ENCODE measurements at places on chromosomes 3 and 15.

- DNase-seq: no peak
Observed at GRCh38 chr15:93288728-93289294, 199.8 kb upstream of the RGMA start.

DNA sequence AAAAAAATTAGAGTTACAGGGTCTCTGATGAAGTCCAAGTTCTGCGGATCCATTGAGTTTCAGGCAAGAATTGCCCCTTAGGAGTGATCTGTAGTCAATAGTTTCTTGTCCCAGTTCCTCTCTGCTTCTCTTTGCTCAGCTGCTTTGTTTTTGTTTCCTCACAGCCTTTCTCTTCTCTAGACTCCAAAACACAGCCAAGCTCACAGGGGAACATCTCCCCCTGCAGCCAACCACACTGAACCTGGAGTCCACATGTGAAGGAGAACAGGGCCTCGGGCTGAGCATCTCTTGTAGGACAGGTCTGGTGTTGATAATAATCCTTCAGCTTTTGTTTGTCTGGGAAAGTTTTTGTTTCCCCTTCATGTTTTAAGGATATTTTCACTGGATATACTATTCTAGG lies 202.6 kb upstream of the ATP10A start:
- no peak for DNase-seq

DNA sequence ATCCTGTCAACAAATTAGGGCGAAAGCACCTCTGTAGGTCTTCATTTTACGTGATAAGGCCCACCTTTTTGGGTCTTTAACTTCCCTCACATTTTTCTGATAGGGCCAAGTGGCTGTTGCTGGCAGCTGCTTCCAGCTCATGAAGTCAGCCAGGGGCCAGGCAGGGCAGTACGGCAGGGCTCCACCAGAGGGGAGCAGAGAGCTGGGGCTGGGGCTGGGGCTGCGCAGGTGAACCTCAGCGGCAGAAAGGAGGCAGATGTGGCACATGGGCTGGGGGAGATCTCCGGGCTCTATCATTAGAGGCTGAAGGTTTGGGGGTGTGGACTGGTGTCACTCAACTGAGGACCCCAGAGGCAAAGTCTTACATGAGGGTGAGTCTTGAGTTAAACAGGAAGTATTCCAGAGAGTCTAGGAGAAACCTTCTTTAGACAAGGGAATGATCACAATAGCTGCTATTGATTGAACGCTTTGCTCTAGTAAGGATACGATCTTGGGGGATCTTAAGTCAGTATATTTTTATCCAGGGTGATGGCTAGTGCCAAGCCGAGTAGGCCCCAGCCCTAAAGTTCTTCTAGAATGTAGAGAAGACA lies 62.8 kb upstream of the MEX3B start:
- peak; percentile 51 for DNase-seq

GRCh38 chr15:87632364-87632763 lies 624.2 kb downstream of the NTRK3 start:
- DNase-seq: no peak

- no peak for DNase-seq
Observed at GRCh38 chr3:140244893-140245292, 309.9 kb downstream of the CLSTN2 start.

- no peak for DNase-seq
Observed at GRCh38 chr3:188137051-188137450, 16.9 kb upstream of the LPP start.

DNA sequence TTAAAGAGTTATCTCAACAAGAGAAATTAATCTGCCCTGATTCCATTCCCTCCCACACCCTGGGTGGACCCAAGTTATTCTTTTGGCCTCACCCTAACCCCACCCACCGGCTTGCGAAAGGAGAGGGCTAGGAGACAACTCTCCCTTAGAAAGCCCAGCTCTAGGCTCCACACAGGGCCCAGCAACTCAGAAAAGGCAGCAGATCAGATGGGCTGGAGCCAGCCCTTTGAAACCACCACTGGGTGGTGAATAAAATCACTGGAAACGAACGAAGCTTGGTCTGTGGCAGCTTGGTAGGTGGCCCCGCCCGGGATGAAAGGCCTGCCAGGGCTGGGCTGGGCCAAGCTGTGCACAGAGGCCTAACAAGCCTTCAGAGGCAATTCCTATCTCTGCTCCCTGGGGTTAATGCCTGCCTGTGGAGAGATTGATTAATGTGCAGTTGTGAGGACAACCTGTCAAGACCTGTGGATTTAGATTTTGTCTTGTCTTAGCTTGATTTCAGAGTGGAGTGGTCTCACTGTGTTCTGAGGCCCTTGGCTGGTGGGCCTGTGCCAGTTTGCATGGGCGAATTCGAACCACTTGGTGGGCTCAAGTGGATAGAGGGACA lies 38.8 kb downstream of the BHLHE40 start:
- no peak for DNase-seq

- no peak for DNase-seq
Observed at GRCh38 chr3:94234177-94234788, 171.4 kb downstream of the NSUN3 start.

DNA sequence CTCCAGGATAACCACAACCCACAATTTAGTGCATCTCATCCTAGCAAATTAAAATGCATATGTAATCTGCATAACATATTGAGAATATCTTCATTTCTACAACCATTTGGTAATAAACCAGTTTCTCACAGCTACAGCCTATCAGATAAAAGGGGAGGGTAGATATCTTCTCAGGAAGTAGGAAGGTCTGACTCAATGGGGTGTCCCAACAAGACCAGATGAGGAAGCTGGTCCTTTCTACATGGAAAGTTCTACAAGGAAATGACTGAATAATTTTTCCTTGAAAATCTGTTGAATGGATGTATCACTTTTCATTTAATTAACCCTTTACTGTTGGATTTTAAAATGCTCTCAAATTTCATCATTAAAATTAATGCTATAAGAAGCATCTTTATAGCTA lies 17.4 kb upstream of the TMPRSS7 start:
- no peak for DNase-seq

DNA sequence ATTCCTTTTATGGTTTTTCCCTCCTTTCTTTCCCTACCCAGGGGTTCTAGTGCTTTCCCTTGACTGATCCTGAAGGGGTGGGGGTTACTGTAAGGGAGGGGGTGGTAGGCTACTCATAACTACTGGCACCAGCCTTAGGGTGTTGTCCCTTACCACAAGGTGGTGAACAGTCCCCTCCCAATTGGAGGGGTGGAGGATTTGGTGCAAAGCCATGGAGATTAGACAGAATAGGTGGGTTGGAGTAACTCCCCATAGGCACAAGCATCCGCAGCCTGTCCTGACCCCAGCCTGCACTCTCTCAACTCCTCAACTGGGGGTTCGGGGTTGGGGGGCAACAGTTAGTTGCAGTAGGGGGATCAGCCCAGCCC lies 2.6 kb upstream of the HYAL2 start:
- no peak for DNase-seq

DNA sequence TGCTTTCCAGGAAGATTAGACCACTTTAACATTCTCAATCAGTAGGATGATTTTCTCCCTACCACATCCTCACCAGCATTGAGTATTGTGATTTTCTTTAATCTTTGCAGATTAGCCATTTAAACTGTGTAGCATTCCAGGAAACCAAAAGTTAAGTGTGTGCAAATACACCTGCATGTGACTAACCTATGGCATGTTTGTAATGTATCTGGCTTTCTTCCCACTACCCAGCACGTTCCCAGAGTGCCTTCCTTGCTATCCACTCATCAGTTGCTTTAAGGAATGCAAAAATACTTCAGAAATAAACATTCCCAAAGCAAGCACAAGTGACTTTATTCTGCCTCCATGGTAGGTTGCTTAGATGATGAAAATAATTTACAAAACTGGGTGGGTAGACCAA lies 74.2 kb downstream of the ATG7 start:
- no peak for DNase-seq

GRCh38 chr3:188286087-188286513 lies 132.1 kb downstream of the LPP start:
- no peak for DNase-seq

DNA sequence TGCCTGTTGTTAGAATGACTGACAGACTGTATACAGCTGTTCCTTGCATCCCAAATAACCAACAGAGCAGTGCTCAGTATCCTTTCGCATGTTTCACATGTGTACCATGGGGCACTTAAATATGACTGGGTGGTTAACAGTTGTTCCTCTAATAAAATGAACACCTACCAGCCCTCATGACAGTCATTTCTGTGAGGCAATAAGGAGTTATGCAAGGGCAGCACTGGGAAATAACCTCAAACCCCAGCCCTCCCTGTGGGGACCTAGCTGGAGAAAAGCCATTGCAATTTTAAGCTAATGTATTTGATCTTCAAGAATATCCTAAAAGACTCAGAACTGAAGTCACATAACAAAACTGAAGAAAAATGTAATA lies 7.3 kb downstream of the RFT1 start:
- DNase-seq: no peak

DNA sequence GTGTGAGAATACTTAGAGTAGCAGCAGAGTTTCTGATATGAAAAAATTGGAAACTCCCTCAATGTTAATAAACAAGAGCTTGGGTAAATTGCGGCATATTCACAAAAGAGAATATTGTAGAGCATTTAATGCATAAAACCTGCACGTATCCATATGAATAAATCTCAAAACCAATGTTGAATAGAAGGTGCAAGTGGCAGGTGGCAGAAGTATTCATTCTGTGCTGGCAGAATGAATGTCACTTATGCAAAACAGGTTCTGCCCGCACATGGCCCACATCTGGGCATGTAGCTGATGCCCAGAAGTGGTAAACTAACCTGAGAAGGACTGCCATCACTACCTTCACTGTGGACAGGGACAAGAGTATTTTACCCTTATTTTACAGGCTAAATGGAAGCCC lies 14.1 kb upstream of the PRSS50 start:
- DNase-seq: no peak

GRCh38 chr15:70214276-70214675 lies 116.6 kb upstream of the TLE3 start:
- DNase-seq: no peak

DNA sequence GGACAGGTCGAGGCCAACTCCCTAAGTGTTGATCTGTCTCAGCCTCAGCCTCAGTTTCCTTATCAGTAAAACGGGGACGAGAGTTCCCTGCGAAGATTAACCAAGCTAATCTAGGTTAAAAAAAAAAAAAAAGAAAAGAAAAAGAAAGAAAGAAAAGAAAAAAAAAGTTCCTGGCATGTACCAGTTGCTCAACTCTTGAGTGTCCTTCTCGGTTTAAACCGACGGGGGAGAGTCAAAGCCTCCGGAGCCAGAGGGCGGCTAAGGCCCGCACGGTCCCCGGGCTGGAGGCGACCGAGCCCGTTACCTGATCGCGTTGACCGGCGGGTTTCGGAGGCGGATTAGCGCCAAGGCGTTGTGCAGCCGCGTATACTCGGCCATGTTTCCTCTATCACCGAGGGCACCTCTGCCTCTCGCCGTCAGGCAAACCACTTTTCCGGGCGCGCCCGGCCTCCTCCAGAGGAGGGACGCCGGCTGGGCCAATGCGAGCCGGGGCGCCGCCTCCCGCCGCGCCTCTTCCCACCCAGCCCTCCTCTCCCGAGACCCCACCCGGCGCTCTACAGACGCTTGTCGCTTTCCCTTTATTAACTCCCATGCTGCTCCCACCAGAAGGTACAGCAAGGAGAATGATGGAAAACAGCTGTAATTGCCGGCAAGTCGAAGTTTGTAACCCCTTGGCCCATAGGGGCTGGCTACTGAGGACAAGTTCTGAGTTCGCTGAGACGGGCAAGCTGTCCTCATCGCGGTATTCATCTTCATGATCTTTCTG lies at the start of gene EHHADH:
TSS of gene EHHADH (minus strand) at position 405 of the 766 bp plus-strand sequence. CDS start at position 378, 27 bp downstream.
- DNase-seq: peak; percentile 48

DNA sequence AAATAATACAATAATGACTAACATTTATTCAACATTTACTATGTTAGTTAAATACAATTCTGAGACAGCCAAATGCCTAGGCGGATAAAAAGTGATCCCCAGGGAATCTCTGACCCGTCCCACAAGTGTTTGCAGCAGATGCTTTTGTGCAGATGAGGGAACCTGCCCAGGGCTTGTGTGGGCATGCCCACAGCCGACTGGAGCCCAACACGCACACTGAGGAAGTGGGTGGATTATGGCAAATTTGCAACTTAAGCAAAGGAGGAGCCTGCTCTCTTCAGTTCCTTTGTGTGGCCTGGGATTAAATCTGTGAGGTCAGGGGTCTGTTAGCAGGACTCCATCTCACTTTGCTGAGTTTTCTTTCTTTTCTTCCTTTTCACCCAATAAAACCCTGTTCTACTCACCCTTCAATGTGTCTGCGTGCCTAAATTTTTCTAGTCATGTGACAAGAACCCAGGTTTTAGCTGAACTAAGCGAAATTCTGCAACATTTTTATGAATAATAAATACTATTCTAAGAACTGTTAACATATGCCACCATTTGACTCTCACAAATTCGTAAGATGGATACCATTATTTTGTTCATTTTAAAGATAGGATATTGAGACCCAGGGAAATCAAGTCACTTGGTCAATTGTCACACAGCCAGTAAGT lies 13.9 kb upstream of the RTP1 start:
- DNase-seq: no peak

DNA sequence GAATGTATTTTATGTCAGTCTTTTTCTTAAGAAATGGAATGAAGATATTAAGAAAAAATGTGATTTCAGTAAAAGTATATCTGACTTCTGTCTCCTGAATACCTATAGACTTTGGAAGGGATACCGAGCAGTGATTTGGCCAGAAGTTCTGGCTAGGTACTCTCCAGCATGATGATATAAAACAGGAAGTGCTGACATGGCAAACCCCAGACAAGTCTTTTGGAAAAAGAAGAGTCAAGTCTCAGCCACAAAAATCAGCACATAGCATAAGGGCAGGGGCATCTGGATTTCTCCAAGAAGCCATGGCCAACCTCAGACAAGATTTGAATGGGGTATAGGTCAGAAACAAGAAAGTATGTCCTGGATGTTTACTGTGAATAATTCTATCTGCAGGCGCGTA lies 643.3 kb upstream of the ARRDC4 start:
- no peak for DNase-seq

DNA sequence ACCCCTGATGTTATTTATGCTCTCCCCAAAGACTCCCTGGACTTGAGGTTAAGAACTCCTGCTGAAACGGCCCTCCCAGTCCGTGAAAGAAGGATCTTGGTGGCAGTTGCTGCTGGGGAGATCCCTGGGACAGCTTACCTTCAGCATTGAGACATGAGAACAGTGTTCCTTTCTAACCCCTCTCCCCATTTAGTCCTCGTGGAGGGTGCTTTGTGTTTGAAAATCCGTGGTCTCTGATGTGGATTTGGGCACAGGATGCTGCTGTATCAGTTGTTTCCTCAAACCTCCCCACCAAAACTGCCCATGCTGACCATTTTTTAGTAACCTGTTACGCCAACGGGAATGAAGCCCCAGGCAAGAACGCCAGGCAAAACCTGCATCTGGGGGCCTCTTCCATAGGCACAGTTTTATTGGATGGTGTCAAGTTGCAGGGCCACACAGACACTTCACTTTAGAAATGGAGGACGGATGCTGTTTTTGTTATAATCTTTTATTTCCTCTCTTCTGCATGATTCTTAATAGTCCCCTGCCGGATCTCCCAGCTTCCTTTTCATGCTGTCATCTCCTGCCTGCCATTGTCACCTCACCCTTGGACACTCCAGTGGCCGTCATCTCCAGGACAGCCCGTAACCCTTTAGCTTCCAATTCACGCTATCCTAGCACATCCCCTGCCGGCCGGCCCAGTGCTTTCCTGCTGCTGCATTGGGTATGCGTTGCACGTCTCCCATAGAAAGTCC lies 31.7 kb upstream of the CEMIP start:
- no peak for DNase-seq

Measured in CD4-positive, alpha-beta T cell treated with Interleukin-2 at 100 ng/mL for 4 hours (primary cell).